ENCODE measurements at places on chromosomes 5 and 9.
A peak's percentile ranks its signal among the peaks of the same experiment; 100 is the strongest.

DNA sequence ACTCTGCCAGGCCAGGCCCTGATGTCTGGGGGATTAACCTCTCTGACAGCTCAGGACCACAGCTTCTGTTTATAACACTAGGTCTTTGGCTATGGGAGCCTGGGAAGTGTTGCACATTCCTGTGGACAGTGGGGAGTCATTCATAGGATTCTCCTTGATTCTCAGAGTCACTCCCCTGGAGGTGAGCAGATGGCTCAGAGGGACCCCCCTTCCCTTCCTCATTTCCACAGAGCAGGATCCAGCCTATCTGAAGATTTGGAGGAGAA, 60.2 kb downstream of the NRG2 start:
- DNase-seq = no peak

- no peak for DNase-seq
Observed at GRCh38 chr5:154076240-154076922, 37.6 kb downstream of the MFAP3 start.

DNA sequence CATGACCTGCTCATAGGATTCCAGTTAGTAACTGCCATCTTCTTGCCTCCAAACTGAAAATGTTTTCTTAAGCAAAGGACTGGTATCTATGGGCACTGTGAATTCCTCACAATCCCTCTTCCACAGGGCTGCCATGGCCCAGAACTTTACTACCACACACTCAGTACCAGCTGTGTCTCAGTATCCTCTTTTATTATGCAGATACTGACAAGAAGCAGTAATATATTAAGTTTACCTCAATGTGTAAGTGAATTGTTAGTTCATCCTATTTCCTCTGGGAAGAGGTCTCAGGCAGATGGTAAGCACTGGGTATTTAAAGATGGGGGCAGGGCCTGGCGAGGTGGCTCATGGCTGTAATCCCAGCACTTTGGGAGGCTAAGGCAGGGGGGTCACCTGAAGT, 320.8 kb upstream of the RFX3 start:
- no peak for DNase-seq

GRCh38 chr5:52758014-52758413, 29.7 kb upstream of the ITGA1 start:
- peak; percentile 64 for DNase-seq

- DNase-seq = no peak
Observed at GRCh38 chr5:158388021-158388420, 529.1 kb upstream of the CLINT1 start.

GRCh38 chr9:127717766-127718165, 1.9 kb downstream of the TTC16 start:
- no peak for DNase-seq

Data from epithelial cell of esophagus (primary cell).